GM19239 (cell line): ENCODE measurements at places on chromosomes 13 and 19.

DNA sequence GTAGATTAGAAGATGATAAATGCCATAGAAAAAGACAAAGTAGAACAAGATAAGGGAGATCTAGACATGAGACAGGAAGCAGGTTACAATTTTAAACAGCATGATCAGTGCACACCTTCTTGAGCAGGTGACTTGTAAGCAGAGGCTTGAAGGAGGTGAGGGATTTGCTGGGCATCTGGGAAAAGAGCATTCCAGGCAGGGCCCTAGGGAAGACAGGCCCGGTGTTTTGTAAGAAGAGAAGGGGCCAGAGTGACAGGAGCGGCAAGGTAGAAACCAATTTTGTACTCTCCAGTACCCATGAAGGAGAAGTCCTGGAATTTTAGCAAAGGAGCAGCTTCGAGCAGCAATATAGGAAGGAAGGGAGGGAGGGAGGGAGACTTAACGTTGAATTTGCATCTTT, 296.5 kb downstream of the MZT1 start:
- DNase-seq: no peak

GRCh38 chr19:30492586-30493270, 120.5 kb downstream of the ZNF536 start:
- no peak for DNase-seq

DNA sequence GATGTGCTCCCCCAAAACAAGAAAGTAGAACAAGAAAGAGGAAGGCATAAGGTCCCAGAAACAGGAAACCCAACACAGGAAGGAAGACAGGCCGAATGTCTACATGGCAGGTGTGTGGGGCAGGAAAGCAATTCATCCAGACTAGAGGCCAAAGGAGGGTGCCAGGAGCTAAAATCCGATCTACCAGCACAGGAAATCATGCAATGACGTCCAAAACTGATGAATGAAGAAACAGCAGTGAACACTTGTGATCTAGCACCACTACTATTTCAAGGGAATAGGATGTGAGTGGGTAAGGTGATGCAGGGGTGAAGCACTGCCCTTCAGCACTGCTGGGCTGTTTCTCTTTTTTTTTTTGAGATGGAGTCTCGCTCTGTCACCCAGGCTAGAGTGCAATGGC, 59.1 kb downstream of the DOCK9 start:
- DNase-seq: no peak

DNA sequence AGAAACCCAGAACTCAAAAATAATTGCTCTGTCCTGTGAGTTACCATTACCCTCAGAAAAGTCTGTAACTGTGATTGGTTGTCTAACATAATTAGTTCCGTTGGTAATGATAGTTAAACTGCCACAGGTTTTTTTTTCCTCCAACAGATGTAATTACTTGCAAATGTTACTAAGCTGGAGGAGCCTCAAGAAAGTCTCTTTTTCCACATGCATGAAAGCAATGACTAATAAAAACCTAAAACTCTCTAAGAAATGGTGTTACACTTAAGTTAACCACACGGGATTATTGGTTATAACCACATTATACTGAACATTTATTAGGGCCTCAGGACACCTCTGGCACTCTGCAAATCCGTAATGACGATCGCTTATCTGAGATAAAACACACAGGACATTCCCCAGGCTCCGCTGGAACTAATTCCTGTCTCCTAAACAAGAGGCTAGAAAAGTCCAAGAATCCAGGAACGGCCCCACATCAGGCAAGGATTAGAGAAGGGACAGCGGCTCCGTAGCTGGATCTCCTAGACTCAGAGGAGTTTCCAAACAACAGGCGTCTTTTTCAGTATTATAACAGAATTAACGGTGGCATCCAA, 753 bp downstream of the ZNF235 start:
- DNase-seq: no peak

GRCh38 chr19:35730326-35730725, 11.9 kb downstream of the IGFLR1 start:
- DNase-seq: no peak

- DNase-seq: no peak
These were observed 157.5 kb downstream of the TBC1D4 start for GRCh38 chr13:75324413-75324940.

DNA sequence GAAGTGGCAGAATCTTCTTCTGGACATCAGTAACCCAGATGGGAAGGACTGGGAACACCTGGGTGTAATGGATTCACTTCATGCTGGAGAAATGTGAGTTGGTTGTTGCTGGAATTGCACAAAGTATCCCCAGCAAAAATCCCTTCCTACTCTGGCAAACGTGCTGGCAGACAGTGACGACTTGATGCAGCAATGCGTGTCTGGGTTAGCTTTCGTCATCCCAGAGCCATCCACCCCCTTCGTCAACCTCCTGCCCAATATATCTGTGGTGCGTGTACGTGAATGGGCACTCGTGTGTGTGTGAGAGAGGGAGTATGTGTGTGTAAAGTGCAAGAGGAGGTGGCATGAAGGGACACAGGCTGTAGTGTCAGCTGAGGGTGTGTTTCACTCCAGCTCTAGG, 70.9 kb downstream of the TM9SF2 start:
- DNase-seq: no peak

DNA sequence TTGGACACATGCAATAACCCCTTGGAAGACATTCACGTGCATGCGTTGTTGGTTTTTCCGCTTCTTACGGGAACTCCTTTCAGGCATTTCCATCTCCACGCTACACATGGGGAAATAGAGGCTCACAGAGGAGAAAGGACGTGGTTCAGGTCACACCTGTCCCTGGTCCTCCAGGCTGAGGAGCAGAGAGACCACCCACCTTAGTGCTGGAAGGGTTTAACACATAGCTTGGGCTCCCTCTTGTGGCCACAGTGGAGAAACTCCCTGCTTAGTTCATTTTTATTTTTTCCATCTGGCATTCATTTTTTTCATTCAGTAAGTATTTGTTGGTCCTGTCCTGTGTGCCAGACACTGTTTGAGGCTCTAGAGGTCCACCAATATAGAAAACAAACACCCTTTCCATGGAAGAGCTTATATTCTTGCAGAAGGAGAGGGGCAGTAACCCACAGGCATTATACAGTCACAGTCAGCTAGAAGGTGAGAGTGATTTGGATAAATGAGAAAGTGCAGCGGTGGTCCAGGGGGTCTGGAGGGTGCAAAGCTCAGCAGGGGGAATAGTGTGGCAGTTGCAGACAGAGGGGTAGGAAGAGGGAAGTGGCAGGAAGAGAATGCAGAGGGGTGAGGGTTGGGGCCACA, 24.2 kb upstream of the TTYH1 start:
- DNase-seq: no peak

- no peak for DNase-seq
These were observed 152.1 kb downstream of the DACH1 start for GRCh38 chr13:71714802-71715375.

DNA sequence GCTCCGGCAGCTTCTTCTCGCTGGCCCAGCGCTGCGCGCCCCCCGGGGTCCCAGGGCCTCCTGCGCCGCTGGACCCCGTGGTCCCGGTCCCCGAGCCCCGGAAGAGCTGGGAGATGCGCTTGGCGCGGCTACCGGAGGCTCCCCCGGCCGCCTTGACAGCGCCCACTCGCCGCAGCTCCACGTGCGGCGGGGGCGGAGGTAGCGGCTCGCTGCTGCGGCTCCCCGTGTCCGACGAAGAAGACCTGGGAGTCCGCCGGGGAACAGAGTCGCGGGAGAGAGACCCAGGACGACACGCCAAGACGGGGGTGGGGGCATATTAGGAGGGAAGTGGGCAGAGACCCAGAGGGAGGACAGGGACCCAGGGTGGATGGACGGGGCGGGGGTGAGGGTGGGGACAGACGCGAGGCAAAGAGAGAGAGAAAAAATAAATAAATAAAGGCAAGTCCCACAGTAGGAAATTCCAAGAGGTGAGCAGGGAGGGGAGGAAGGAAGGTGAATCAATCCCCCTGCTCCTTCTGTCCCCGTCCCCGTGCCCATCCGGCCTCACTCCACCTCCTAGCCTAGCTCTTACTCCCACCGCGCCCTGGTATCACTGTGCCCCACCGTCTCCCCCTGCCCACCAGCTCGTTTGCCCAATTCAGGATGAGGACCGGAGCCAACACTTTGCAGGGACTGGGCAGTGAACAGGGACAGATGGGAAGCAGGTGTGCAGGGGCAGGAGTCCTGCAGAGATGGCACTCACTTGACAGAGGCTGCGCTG, 826 bp downstream of the RASIP1 start:
- no peak for DNase-seq

GRCh38 chr19:4868286-4868834, 893 bp upstream of the PLIN3 start:
- DNase-seq: no peak

DNA sequence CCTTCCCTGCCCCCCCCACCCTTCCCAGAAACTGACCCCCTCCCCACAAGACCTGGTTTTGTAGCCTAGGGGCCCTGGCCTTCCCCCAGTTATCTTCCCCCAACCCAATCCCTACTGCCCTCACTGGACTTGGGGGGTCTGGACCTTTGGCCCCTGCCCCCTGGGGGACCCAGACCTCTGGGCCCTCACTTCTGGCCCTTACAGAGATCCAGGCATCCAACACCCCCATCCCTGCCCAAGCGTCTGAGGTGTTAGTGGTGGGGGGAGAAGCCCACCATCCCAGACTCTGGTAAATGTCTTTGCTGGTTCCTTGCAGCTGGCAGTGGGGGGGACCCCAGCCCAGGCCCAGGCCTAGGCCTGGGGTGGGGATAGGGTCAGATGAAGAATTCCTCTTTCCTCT, 3.5 kb upstream of the ZNF428 start:
- DNase-seq: no peak

- peak; percentile 93 for DNase-seq
These were observed 13.3 kb upstream of the ISYNA1 start for GRCh38 chr19:18450931-18451836.

- DNase-seq: no peak
These were observed 884.7 kb downstream of the DIAPH3 start for GRCh38 chr13:59279028-59279427.

DNA sequence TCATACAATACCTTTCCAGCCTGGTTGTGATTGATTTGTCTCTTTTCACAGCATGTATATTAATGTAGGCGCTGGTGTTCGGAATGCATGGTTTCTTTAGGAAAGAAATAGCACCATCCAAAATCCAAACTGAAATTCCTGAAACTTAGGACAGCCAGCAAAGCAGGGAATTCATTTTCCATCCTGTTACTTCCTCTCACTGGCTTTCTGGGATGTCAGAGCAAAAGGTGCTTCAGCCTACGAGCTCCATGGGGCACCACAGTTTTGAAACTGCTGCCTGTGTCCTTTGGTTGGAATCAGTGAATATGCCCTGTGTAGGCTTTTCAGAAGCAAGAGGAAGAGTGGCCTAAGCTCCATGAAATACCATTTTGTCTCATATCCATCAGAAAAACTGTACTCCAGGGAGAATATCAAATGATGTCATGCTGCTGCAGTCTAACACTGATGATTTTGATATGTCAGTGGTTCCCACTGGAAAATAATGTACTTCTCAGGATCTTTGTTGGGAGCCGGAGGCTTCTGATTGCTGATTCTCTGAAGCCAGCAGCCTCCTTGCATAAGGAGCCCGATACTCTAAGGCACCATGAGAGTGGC, 117.8 kb upstream of the SERP2 start:
- no peak for DNase-seq

GRCh38 chr19:41774515-41774980, 19.2 kb downstream of the CEACAM6 start:
- DNase-seq: no peak

GRCh38 chr13:45055198-45055901, 65.0 kb upstream of the GTF2F2 start:
- peak; percentile 9 for DNase-seq

DNA sequence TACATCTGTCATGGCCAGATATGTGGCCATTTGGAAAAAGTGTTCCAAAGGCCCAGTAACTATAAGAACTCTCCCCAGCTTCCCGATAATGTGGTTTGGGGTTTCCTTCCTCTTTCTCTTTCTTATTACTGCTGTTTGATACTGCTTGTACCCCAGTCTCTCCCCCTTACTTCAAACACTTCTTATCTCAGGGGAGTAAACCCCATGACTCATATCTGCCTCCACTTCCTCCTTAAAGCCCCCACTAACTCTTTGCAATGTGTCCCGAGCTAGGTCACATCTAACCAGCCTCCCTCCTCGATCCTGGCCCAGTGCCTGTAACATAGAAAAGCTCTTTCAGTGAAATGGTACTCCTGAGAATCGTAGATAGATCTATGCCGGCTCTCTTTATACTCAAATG, 82.4 kb upstream of the STARD13 start:
- no peak for DNase-seq

- DNase-seq: no peak
These were observed 42.7 kb upstream of the FAM124A start for GRCh38 chr13:51179432-51179971.

- DNase-seq: no peak
These were observed 14.1 kb upstream of the AMER2 start for GRCh38 chr13:25186187-25186586.

DNA sequence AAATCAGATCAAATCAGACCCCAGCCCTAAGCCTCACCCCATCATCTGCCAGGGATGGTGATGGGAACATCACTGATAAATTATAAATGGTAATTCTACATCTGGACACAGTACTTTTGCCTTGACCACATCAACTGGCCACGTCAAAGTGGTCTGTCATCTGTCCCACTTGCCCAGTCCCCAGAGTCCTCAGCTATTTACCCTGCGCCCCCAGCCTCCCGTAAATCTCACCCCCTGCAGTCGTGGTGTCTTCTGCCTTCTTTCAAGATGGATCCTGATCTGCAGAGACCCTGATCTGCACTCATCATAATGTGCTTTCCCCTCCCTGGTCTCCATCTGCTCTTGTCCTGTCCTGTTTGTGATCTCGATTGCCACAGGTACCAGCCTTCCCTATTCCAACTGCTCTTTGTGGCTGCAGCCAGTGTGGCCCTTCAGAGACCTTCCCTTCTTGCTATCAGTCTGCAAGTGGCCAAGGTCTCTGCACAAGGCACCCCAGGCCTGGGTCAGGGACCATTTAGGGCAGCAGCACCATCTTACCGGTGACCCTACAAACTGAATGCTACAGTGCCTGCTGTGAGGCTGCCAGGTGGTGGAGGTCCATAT, 26.7 kb upstream of the POP4 start:
- no peak for DNase-seq

DNA sequence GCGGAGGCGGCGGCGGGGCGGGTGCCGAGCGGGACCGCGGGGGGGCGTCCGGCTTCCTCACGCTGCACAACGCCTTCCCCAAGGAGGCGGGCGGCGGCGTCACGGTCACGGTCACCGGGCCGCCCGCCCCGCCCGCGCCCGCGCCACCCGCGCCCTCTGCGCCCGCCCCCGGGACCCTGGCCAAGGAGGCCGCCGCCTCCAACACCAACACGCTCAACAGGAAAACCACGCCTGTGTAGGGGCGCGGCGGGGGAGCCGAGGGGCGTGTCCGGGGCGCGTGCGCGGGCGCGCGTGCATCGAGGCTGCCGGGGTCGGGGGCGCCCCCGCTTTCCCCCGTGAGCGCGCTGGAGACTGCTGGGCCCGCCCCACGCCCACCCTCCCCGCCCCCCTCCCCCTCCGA, 8.8 kb upstream of the CACNG6 start:
- DNase-seq: no peak

GRCh38 chr13:47646298-47646697, 354.8 kb downstream of the SUCLA2 start:
- no peak for DNase-seq

GRCh38 chr13:107458269-107458668, 757.1 kb downstream of the LIG4 start:
- DNase-seq: no peak
